ENCODE measurements at places on chromosomes 6 and 20. TPM values are rescaled to one million over a fixed set of nuclear protein-coding genes. Genes with fewer than 3 reads are reported as not detected.

NHLRC1 gene
- 2.9 TPM for total RNA-seq

CALHM6 gene
- 0.88 TPM for total RNA-seq

DNA sequence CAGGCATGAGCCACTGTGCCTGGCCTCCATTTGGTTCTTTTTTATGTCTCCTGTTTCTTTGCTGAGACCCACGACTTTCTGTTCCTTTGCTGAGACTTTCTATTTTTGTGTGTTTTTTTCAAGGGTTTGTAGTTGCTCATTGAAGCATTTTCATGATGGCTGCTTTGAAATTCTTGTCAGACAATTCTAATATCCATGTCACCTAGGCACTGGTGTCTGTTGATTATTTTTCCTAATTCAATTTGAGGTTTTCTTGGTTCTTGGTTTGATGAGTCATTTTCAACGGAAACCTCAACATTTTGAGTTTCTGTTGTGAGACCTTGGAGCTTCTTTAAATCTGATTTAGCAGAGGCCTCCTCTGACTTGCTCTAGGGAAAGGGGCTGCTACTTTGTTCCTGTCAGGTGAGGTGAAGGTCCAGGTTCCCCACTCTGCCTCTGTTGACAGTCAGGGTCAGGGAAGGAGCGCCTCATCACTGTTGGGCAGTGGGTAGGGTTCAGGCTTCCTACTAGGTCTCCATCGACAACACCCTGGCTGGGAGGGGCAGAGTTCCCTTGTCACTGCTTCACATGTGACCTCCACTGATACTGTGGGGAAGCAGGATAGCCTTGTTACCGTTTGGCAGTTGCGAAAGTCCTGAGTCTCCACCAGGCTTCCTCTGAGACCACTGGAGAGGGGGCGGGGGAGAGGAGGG, 67.2 kb upstream of the RNF24 start:
- peaks cover 31% of the 10 kb centered on the region for H3K4me1 ChIP-seq
- no peaks in the 10 kb centered on the region for H3K27me3 ChIP-seq
- no peak overlapping the region for H3K4me3 ChIP-seq
- H3K36me3 ChIP-seq: no peaks in the 10 kb centered on the region
- no peak for DNase-seq

- no peak overlapping the region for H3K27ac ChIP-seq
- no peak overlapping the region for H3K4me3 ChIP-seq
- DNase-seq: peak; percentile 61
- no peaks in the 10 kb centered on the region for H3K36me3 ChIP-seq
- no peaks in the 10 kb centered on the region for H3K4me1 ChIP-seq
These were observed 69.7 kb downstream of the DLL1 start for GRCh38 chr6:170221052-170221752.

DNA sequence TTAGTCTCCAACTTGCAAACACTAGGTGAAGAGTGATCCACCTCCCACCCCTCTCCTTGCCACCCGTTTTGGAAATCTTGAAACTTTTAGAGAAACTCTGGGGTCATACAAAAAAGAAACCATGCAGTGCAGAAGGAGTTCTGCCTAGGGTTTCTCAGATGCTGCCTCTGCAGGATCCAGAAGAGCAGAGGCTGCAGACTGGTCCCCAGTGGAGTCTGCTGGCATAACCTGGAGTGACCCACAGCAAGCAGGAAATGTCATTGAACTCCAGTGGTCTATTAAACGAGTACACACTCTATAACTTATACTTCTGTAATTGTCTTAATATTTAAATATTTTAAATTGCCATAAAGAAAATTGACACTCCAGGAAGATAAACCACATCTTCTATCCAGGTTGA, 280.7 kb upstream of the NT5E start:
- no peaks in the 10 kb centered on the region for H3K4me1 ChIP-seq
- H3K36me3 ChIP-seq: no peaks in the 10 kb centered on the region
- H3K27ac ChIP-seq: no peak overlapping the region
- H3K27me3 ChIP-seq: peaks cover 3% of the 10 kb centered on the region
- no peak overlapping the region for H3K4me3 ChIP-seq

- no peaks in the 10 kb centered on the region for H3K27me3 ChIP-seq
- peaks cover 5% of the 10 kb centered on the region for H3K4me1 ChIP-seq
- no peak for DNase-seq
- no peak overlapping the region for H3K27ac ChIP-seq
These were observed 91.0 kb downstream of the HIVEP1 start for GRCh38 chr6:12103158-12103557.

SNX5 gene
- total RNA-seq: 89.9 TPM

- no peak overlapping the region for H3K4me3 ChIP-seq
- DNase-seq: no peak
- H3K36me3 ChIP-seq: no peaks in the 10 kb centered on the region
- H3K4me1 ChIP-seq: no peaks in the 10 kb centered on the region
These were observed 193.2 kb downstream of the TBC1D7 start for GRCh38 chr6:13135152-13135551.

- H3K36me3 ChIP-seq: no peaks in the 10 kb centered on the region
- H3K27me3 ChIP-seq: no peaks in the 10 kb centered on the region
- H3K27ac ChIP-seq: no peak overlapping the region
- H3K4me1 ChIP-seq: peaks cover 7% of the 10 kb centered on the region
- H3K4me3 ChIP-seq: no peak overlapping the region
- DNase-seq: no peak
These were observed 3.8 kb downstream of the ELOVL5 start for GRCh38 chr6:53344969-53345368.

DNA sequence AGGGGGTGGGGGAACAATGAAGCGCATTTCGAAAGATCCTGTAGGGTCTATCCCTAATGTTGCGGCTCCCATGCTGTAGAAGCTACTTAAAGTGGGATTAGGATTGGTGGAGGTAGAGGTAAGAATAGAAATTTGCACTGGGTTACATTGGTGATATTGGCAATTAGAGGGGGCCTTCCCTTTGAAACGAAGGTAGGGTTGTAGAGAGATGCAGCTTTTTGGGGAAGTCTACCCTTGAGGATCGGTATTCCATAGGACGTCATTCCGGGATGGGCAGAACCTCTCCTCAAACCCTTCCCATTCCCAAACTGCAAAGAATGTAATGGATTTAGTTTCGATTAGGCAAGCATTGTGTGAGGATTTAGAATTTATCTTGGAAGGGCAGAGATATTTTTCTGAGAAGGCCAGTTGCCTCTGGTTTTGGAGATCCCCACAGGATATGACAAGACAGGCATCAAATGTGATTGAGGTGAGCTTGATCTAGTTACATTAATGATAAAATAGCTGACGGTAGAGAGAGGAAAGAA, 5.4 kb upstream of the ZNFX1 start:
- peak overlapping the region; percentile 92 for H3K4me3 ChIP-seq
- peaks cover 93% of the 10 kb centered on the region for H3K36me3 ChIP-seq
- peaks cover 55% of the 10 kb centered on the region for H3K4me1 ChIP-seq
- no peaks in the 10 kb centered on the region for H3K27me3 ChIP-seq

- DNase-seq: no peak
- no peaks in the 10 kb centered on the region for H3K4me1 ChIP-seq
- no peaks in the 10 kb centered on the region for H3K27me3 ChIP-seq
- no peak overlapping the region for H3K27ac ChIP-seq
These were observed 624.7 kb upstream of the NOX3 start for GRCh38 chr6:156080371-156080770.

Measured in osteoblast (primary cell).